Fibroblast of the conjunctiva (primary cell): ENCODE measurements at places on chromosomes 16 and 17.
A peak's percentile ranks its signal among the peaks of the same experiment; 100 is the strongest.

DNA sequence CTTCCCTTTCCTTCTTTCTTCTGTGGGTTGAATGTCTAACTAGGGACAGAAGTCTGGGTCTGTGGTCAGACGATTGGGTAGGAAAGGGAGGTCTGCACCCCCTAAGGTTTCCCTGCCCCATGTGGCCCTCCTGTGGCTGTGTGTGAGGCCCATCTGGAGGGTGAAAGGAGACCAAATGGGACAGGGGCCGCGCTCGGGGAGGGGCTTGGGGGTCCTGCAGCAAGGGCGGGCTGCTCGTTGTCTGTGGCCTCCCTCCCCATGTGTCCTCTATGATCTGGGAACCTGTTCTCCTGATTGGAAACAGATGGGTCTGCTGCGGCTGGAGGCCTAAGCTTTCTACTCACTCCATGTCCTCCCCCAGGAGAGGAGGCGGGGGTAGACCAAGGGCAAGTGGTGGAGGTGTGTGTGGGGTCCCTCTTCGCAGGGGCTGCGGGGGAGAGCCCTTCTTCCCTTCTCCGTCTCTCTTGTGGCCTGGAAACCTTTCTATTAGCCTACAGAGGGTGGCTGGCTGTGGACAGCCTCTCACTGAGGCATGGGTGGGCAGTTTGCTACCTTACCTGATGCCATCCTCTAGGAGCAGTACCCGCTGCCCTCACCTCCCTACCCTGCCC lies 18.6 kb downstream of the IGFBP4 start:
- DNase-seq = no peak

- DNase-seq = no peak
Observed at GRCh38 chr17:76935331-76935730, 67.1 kb downstream of the MGAT5B start.

DNA sequence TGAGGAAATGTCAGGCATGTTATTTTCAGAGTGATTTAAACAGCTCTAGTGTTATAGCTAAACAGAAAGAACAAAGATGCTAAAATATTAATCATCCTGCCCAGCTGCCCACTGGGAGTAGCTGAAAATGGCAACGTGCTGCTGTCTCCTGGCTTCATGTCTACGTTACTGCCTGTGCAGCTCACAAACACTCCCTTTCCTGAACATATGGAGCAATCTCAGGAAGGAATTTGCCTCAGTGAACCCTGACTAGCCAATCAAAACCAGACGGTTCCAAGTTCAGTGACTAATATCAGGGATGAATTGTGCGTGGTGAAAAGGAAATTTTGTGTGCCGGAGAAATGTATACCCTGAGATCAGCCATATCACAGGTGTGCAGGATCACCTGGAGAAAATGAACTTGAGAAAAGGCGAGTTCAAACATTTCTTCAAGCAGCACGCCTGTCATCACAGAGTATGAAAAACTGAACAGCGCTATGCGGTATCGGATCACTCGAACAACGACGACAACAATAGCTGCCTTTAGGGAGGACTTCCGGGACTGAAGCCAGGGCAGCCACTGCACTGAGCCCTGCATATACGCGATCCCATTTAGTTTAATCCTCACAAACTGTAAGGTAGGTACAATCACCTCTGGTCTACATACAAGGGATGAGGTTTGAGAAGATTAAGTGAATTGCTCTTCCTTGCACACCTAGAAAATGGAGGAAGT lies 110.3 kb downstream of the STX8 start:
- peak; percentile 67 for DNase-seq

DNA sequence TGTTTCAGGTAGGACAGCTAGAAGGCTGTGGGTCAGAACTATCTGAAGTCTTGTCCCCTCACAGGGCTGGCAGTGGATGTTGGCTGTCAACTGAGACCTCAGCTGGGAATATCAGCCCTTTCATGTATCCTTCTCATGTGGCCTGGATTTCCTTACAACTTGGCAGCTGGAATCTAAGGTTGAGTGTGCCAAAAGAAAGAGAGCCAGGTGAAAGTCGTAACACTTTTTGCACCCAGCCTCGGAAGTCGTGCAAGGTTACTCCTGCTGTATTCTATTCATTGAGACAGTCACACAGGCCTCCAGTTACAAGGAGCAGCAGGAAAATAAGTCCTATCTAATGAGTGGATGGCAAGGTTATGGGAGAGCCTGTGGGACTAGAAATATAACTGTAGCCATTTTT lies 52.6 kb upstream of the DNAH9 start:
- no peak for DNase-seq

DNA sequence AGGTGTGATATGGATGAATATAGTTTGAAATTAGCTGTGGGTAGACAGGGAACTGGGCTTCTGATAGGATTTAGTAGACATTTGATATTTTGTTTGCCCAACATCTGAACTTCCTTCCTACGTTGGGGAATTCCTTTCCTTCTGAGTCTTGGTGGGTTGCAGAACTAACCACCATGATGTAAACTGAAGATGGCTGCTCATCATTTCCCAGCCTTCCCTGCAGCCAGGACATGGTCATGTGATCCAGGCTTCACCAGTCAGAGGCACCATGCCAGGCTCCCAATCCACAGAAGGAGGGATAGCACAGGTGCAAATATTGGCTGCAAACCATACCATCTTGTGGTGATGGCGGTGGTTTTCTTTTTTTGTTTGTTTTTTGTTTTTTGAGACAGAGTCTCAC lies 57.4 kb downstream of the EMP2 start:
- DNase-seq = no peak

DNA sequence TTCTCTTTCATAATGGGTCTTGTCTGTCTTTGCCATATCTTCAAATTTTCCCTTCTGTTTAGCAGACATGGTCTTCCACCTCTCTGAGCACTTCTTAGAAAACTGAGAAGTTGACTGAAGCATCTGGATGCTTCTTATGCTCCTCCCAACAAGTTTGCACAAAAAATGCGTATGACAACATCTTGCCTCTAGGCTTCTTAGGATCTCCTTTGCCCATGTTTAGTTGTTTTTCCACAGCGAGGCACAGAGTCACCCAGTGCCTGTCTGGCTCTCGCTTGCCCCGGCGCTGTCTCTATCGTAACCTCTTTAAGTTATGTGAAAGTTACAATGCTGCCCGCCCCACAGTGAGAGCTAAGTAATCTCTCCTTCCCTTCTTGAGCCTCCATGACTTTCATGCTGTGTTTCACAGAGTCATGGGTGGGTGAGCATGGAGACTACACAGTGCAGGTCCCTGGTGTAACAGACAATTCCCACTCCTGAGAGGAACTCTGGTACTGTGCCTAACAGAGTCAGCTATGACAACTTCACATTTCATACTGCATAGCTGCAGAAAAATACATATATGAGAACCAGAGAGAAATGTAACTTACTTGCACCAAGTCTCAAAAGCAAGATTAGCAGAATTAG lies 195.4 kb downstream of the AATF start:
- no peak for DNase-seq

- DNase-seq = no peak
Observed at GRCh38 chr16:67423015-67423414, 6.7 kb upstream of the ZDHHC1 start.

GRCh38 chr17:18905226-18905625 lies 46.7 kb upstream of the SLC5A10 start:
- no peak for DNase-seq

- peak; percentile 34 for DNase-seq
Observed at GRCh38 chr17:55334285-55334684, 69.5 kb downstream of the HLF start.

GRCh38 chr17:46726206-46726605 lies 92.3 kb downstream of the WNT3 start:
- DNase-seq = no peak
